ENCODE measurements at places on chromosomes 13 and 19.
A peak's percentile ranks its signal among the peaks of the same experiment; 100 is the strongest.

GRCh38 chr19:45757695-45758094 is 11.4 kb downstream of the SIX5 start:
- DNase-seq = no peak

DNA sequence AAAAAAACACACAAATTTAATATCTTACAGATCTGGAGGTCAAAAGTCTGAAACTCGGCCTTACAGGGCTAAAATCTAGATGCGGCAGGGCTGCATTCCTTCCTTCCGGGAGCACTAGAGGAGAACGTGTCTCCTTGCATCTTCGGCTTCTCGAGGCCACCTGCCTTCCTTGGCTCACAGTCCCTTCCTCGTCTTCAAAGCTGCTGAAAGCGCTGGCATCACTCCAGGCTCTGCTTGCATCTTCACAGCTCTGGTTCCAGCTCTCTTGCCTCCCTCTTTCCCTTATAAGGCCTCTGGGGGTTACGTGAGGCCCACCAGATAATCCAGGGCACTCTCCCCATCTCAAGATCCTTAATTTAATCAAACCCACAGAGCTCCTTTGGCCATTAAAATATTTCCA is 10.5 kb downstream of the XRCC1 start:
- peak; percentile 30 for DNase-seq

DNA sequence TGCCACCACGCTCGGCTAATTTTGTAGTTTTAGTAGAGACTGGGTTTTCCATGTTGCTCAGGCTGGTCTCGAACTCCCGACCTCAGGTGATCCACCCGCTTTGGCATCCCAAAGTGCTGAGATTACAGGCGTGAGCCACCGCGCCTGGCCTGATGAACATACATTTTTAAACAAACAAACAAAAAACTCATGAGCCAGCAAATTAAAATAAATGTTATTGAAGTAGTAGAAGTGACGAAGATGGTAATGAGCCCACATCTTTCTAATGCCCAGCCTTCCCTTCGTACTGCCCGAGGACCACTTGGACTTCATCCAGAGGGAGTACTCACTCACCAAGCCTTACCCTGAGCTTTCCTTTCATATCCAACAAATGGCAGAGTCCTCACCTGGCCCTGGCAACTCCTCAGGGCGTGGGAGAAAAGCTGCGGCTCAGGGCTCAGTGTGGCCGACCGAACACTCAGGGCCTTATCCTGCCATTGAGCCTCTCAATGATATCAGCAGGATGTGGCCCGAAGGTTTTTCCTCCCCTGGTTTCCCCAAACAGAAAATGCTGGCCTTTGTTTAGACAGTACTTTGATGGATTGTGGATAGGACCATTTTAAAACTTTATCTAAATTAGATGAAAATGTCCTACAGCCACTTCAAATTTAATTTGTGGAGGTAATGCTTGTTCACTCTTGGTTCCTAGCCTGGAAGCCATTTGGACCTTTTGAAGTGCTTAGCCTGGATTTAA is 22.8 kb upstream of the ABCC4 start:
- DNase-seq = no peak

DNA sequence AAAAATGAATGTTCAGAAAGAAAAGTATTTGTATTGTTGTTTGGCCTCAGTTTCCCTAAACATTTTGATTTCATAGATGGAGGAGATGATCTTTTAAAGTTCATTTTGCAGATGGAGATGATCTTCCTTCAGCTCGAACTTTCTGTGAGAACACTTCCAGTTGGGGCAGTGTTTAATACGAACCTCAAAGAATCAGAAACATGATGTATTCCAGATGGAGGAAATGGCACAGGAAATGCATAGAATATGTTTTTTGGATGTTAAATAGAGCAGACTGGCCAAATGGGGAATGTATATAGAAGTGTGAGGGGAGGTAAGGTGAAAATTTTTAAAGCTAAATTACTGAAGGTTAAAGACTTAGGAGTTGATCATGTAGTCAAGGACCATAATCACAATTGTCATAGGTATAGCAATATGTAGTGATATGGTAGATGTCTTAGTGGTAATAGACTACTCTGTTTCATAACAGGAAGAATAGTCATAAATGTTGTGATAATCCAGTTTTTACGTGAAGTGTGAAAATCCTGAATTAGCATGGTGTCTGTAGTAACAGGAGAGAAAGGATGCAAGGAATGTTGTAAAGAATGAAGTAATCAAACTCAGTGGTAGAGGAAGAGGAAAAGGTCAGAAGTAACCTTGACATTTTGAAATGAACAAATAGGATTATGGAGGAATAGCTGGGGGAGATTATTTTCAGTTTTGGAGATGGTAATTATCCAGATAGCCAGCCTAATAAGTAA is 5.1 kb downstream of the RAP2A start:
- peak; percentile 64 for DNase-seq

GRCh38 chr13:107421951-107422350 is 793.4 kb downstream of the LIG4 start:
- DNase-seq = peak; percentile 63

DNA sequence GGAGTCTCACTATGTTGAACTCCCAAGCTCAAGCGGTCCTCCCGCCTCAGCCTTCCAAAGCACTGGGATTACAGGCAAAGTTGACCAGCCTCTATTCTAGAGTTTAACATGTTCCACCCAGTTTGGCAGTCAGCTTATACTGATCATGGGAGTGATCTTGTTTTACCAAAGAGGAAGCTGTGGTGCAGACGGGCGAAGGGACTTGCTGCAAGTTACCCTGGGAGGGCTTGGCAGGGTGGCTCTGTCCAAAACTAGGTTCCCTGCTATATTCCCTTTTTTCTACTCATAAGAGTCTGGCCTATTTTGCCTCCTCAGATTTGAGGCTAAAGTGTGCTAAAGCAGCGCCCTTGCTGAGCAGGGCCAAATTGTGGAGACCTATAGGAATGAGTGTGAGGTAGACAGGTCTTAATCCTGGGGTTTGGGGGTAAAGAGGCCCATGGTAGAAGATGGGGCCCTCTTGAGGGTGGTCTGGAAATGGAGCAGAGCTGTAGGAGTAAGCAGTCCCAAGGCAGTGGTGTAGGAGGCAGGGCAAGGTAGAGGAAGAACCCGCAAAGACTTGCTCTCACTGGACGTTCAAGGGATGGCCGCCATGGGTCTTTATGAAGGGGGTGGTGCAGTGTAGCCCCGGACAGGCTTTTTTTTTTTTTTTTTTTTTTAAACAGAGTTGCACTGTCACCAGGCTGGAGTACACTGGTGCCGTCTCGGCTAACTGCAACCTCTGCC is 3.3 kb downstream of the RPS19 start:
- no peak for DNase-seq

DNA sequence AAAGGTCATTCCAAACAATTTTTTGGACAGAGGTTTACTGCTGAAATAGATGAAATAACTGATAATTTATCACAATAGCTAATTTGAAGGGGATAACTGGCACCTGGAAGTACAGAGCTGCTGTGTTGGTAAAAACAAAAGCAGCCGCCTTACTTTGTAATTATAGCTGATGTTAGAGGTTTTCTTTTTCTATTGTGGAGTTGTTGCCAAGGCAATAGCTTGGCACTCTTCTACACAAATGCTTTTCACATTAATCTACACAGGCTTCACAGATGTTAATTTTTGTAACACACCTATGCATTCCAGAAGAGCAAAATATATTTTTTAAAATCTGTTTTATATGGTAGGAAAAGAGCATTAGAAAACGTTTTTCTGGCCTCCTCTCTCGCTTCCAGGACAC is 56.9 kb downstream of the LACC1 start:
- no peak for DNase-seq

DNA sequence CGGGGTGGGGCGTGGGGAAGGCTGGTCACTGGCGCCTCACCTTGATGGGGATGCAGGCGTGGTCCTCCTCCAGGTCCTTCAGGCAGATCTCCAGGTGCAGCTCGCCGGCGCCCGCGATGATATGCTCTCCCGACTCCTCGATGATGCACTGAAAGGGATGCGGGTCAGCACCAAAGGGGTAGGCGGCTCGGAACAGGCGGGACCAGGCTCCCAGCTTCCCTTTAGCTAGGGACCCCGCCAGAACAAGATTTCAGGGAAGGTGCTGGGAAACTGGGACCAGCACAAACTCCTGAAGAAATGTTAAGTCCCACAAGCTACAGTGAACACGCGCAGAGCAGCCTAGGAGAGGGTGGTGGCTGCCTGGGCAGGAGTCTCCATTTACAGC is 6.0 kb downstream of the EEF2 start:
- no peak for DNase-seq

GRCh38 chr13:51361106-51361505 is 21.6 kb downstream of the SERPINE3 start:
- DNase-seq = no peak

DNA sequence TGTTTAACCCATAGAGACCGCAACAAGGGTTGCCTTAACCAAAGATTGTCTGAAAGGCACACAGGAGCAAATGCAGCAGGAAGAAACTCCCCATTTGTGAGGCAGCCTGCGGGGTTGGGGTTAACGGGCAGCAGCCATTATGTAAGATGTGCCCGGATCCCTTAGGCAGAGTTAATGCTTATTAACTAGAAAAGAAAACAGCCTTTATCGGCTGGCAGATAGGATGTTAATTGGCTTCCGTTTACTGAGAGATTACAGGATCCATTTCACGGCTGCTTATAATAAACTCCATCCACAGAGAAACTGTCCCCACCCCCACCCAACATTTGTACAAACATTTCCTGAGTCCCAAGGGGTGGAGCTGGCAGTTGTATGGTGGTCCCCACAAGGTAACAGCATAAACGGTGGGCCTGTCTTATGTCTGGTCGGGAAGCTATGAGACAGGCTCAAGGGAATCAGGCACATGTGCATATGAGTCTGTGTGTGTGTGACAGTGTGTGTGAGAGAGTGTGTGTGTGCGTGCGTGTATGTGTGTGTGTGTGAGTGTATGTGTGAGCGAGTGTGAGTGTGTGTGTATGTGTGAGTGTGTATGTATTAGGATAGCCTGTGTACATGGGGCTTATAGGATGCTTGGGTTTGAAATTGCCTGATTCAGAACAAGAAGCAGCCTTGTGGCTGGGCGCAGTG is 10.5 kb downstream of the SLC25A42 start:
- no peak for DNase-seq

DNA sequence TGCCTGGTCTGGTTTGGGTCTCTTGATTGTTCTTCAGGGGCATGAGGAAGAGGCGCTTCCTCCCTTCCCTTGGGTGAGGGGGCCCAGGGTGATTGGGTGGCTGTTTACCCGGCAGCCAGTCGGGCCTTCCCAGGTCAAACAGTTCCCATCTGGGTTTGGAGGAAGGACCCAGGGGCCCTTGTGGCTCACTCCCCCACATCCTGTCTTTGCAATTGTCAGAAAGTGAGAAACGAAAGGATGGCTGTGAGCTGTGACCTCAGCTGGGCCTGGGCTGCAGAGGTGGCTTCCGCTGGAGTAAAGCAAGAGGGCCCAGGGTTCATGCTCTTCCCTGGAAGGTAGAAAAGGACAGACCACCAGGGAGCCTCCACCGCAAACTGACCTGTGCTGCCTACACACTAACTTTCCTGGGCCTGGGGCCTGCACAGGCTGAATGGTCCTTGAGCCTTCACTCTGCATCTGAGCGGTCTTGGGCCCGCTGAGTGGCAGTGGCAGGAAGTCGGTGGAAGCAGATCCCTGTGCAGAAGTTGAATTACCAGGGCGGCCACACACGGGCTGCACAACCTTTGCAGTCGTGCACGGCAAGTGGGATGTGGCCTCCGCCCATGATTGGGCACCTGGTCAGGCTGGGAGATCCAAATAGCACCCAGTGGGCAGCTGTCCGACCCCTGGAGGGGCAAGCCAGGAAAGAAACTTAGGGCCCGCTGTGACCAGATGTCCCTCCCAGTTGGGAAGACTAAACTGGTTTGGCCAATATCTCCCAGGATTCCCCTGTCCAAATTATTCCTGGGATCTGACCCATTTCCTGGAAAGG is 5.3 kb upstream of the CD79A start:
- no peak for DNase-seq

- DNase-seq = no peak
Observed at GRCh38 chr13:72694314-72694713, 33.1 kb downstream of the MZT1 start.

GRCh38 chr13:73519396-73520116 is 460.8 kb downstream of the KLF5 start:
- DNase-seq = no peak

DNA sequence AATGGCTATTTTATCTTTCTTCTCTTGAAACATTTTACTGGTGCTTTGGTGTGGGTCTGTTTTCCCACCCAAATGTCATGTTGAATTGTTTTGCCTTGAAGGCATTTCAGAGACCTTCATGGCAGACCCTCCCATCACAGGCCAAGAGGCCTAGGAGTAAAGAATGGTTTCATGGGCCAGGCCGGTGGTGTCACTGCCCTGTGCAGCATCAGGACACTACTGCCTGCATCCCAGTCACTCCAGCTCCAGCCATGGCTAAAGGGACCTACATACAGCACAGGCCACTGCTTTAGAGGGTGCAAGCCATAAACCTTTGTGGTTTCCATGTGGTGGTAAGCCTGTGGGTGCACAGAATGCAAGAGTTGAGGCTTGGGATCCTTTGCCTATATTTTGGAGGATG is 326.9 kb downstream of the SLITRK5 start:
- DNase-seq = no peak

DNA sequence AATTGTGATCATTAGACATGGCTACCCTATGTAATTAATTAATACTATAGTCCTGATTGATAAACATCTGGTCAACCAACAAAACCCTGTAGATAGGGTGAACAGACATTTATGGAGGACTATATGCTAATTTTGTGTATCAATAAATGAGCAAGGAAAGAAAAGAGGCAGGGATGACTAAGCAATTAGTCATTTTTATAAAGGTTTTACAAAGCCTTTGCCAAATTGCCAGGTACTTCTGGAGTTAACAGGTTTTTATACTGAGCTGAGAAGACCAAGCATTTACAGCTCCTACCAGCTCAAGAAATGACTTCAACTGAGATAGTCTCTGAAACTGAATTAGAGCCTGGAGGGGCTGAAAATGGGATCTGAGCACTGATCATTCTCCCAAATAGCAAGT is 186.8 kb upstream of the PRR20A start:
- no peak for DNase-seq

DNA sequence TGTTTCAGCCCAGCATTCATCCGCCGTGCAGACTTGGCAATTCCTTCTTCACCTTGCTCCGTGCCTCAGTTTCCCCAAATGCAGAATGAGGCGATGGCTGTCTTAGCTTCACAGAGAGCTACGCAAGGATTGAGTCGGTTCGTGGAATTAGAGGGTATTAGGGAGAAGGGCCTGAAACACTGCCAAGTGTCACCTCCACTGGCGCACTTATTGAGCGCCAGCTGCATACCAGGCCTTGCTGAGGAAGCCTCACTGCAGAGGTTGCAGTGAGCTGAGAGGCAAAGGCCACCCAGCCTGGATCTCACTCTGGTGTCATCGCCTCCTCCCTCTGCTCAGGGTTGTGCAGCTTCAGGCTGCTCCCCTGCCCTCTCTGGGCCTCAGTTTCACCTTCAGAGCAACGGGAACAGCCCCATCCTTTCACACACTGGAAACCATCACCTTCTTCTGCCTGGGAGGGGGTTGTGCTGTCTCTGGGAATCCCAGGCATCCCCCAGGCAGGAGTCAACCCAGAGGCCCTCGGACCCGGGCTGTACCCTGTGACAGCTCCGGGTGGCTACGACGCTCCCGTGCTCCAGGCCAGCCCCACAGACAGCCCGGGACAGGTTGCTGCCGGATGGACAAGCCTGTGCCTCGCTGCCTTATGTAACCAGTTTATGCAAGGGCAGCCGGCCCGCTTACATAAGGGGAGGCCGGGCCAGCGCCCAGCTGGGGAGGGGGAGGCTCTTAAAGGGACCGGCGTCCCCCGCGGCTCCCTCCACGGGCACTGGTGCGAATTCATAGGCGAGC is 31.9 kb downstream of the NFIC start:
- peak; percentile 54 for DNase-seq

Measured in choroid plexus epithelial cell (primary cell).